ENCODE measurements at places on chromosomes 5 and 9.

- H3K4me3 ChIP-seq, result no peak overlapping the region
- no peaks in the 10 kb centered on the region for H3K27me3 ChIP-seq
These were observed 38.7 kb downstream of the F2R start for GRCh38 chr5:76754668-76755078.

GRCh38 chr5:127700237-127700766, 2.9 kb upstream of the CCDC192 start:
- no peaks in the 10 kb centered on the region for H3K36me3 ChIP-seq
- DNase-seq, result no peak
- H3K27ac ChIP-seq, result no peak overlapping the region
- no peak overlapping the region for H3K4me3 ChIP-seq
- H3K27me3 ChIP-seq, result no peaks in the 10 kb centered on the region

DNA sequence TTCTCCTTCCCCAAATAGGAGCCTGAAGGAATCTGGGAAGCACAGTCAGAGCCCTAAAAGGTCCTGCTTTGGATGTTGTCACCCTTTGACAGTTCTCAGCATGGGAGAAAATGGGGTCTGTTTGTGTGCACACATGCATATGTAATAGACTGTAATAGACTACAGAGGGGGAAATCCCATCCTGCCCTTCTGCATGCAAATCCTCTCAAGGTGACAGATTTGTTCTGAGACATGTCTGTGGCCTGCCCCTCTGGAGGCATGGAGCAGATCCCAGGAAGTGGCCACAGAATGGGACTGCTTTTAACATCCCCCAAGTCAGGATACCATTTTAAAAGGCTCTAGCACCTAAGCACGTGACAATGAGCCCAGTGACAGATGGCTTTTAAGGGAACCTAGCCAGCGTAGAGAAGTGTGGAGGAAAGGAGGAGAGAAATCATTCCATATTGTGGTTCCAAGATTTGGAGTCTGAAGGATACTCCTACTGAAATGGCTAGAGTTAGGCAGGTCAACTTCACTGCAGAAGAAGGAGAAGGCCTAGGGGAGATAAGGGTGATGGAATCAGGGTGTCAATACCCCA, 483.5 kb downstream of the SPOCK1 start:
- no peak overlapping the region for H3K27ac ChIP-seq
- H3K4me1 ChIP-seq, result no peaks in the 10 kb centered on the region
- no peaks in the 10 kb centered on the region for H3K36me3 ChIP-seq
- no peaks in the 10 kb centered on the region for H3K27me3 ChIP-seq
- no peak for DNase-seq
- H3K4me3 ChIP-seq, result no peak overlapping the region

GRCh38 chr9:114121227-114122135, 22.4 kb upstream of the KIF12 start:
- no peaks in the 10 kb centered on the region for H3K36me3 ChIP-seq
- H3K4me3 ChIP-seq, result no peak overlapping the region
- peaks cover 4% of the 10 kb centered on the region for H3K27me3 ChIP-seq
- H3K4me1 ChIP-seq, result no peaks in the 10 kb centered on the region

DNA sequence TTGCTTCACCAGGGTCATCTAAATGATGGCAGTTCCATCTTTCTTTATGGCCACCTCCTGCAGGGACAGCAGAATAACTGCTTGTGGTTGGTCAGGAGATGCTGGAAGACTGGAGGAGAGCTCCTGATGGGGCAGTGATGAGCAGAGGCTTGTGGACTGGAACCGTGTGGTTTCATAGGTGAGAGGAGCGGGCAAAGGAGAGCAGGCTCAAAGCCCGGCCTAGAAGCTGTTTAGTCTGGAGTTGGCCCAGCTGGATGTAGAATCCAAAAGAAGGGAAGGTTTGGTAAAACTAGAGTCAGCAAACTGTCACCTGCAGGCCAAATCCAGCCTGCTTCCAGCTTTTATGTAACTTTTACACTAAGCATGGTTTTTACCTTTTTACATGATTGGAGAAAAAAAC, 32.9 kb upstream of the TLE1 start:
- H3K27ac ChIP-seq, result no peak overlapping the region
- no peak for DNase-seq
- H3K4me3 ChIP-seq, result no peak overlapping the region
- no peaks in the 10 kb centered on the region for H3K27me3 ChIP-seq

DNA sequence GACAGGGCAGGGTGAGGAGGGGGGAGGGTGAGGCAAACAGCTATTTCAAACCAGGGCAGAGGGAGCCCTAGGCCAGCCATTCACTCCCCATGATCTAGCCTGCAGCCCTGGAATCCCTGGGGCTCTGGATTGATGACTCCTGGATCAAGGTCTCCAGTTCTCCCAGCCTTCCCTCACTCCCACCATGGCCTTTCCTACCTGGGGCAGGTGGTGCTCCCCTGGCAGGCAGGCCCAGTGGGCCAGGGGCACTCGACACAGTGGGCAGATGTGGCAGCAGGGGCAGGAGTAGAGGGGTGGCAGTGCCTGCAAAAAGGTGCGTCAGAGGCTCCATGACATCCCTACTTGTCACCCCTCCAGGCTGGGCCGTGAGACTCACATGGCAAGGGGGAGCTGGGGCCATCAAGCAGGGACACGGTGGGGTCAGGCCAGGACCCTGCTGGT, 6.0 kb downstream of the KIF12 start:
- no peaks in the 10 kb centered on the region for H3K36me3 ChIP-seq
- no peak overlapping the region for H3K27ac ChIP-seq
- peaks cover 6% of the 10 kb centered on the region for H3K27me3 ChIP-seq
- DNase-seq, result peak; percentile 45
- peaks cover 7% of the 10 kb centered on the region for H3K4me1 ChIP-seq

Data from suprapubic skin (tissue), 4 donors.